ENCODE measurements at places on chromosomes 7 and 10. TPM values are rescaled to one million over a fixed set of nuclear protein-coding genes. Genes with fewer than 3 reads are reported as not detected.

The VPS50 gene
- 22.3 TPM for total RNA-seq

- no peaks in the 10 kb centered on the region for H3K36me3 ChIP-seq
- no peaks in the 10 kb centered on the region for H3K27me3 ChIP-seq
- H3K27ac ChIP-seq = no peak overlapping the region
- H3K4me1 ChIP-seq = peaks cover 8% of the 10 kb centered on the region
- H3K4me3 ChIP-seq = no peak overlapping the region
- no peak for DNase-seq
Observed at GRCh38 chr10:20760460-20760859, 136.7 kb downstream of the NEBL start.

DNA sequence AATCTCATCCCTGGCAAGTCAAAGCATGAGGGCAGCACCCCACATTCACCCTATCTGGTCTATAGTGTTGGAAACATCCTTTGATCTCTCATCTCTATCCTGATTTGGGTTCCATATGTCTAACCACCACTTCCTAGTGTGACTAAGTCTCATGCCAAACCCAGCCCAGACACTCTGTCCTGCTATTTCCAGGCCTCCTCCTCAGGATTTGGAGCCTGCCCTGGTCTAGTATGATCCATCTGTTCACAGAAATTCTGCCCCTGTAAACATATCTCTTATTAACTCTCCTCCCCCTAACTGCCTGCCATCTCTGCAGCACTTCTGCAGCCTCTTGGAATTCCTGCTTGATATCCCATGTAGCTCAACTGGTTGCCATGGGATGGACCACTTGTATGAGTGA lies 320.9 kb upstream of the IMMP2L start:
- H3K36me3 ChIP-seq = peaks cover 26% of the 10 kb centered on the region
- H3K27ac ChIP-seq = no peak overlapping the region
- no peak for DNase-seq
- H3K4me3 ChIP-seq = no peak overlapping the region

The HEPACAM2 gene
- not detected for total RNA-seq

DNA sequence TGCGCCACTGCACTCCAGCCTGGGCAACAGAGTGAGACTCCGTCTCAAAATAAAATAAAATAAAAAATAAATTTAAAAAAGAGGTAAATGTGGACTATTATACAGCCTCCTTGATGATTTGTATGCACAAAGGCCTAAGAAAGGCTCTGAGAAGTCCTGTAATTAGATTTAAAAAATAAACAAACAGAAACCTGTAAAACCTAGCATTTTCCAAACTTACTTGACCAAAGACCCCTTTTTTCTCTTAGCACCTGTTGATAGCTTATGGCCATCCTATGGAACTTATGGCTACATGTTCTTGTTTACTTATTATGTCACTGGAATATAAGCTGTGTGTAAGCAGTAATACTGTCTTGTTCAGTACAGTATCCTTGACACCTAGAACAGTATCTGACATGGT lies 5.7 kb downstream of the DNAJC2 start:
- peaks cover 33% of the 10 kb centered on the region for H3K36me3 ChIP-seq

DNA sequence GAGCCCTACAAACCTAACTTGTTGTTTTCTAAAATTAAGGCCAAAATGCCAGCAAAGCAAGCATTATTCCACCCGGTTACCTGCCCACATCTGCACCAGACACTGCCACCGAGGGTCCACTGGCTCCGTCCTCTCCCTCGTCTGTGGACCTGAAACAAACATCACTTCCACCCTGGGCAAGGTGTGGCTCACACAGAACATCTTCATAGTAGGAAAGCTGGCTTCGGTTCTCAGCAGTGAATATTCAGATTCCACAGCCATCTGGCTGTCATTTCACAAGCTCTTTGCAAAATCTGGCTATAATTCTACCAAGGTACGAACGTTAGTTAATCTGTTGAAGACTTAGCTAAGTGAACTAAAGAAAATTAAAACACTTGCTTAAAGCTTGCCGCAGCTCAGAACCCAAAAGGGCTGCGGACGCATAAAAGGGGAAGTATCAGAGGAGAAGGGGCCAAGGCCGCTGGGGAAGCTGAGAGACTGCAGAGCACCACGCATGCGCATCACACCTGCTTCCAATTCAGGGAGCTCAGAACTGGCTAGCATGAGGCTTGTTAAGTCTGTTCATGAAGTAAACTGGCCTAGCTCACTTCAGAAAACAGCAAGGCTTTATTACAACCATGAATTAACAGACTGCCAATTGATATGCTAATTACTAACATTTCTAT lies 46.1 kb downstream of the PTPRN2 start:
- peaks cover 2% of the 10 kb centered on the region for H3K27me3 ChIP-seq
- no peaks in the 10 kb centered on the region for H3K36me3 ChIP-seq
- H3K4me1 ChIP-seq = no peaks in the 10 kb centered on the region
- DNase-seq = no peak
- H3K27ac ChIP-seq = no peak overlapping the region

GRCh38 chr7:109532262-109532992 lies 962.8 kb downstream of the DNAJB9 start:
- H3K27ac ChIP-seq = no peak overlapping the region
- no peak overlapping the region for H3K4me3 ChIP-seq
- no peaks in the 10 kb centered on the region for H3K36me3 ChIP-seq
- no peaks in the 10 kb centered on the region for H3K27me3 ChIP-seq
- no peak for DNase-seq
- H3K4me1 ChIP-seq = no peaks in the 10 kb centered on the region

- H3K27me3 ChIP-seq = no peaks in the 10 kb centered on the region
- H3K36me3 ChIP-seq = no peaks in the 10 kb centered on the region
- DNase-seq = no peak
- peaks cover 15% of the 10 kb centered on the region for H3K4me1 ChIP-seq
- no peak overlapping the region for H3K27ac ChIP-seq
- no peak overlapping the region for H3K4me3 ChIP-seq
Observed at GRCh38 chr10:17835688-17836087, 26.5 kb downstream of the MRC1 start.

DNA sequence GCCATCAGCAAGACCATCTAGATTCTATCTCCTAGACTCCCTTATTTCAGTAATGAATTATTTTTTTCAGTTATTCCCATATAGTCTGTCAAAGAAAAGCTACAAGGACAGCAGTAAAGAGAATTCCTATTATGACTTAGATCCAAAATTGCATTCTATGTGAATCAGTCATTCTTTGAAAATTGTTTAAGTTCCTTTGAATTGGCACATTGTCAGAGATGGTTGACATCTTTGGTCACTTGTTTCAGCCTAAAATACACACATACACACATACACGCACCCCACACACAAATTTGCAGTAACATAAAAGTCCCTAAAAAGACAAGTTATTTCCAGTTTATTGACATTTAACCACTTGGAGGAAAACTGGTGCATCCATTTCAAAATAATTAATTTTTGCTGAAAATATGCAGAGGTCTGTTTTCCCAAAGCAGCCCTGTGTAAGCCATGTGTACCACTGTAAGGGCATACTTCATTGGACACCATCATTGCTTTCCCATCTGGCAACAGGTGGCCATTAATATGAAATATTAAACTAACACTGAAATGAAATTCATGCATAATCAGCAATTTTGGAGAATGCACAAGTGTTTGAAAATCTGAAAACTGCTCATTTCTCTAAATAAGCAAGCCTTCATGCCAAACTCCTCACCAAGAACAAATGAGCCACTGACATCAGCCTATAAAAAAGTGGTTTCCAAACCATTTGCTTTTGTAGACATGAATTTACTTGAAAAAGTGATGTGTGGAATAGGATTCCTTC lies 121.7 kb upstream of the COL1A2 start:
- H3K4me3 ChIP-seq = no peak overlapping the region
- no peak overlapping the region for H3K27ac ChIP-seq
- DNase-seq = no peak
- H3K27me3 ChIP-seq = no peaks in the 10 kb centered on the region
- H3K36me3 ChIP-seq = no peaks in the 10 kb centered on the region

DNA sequence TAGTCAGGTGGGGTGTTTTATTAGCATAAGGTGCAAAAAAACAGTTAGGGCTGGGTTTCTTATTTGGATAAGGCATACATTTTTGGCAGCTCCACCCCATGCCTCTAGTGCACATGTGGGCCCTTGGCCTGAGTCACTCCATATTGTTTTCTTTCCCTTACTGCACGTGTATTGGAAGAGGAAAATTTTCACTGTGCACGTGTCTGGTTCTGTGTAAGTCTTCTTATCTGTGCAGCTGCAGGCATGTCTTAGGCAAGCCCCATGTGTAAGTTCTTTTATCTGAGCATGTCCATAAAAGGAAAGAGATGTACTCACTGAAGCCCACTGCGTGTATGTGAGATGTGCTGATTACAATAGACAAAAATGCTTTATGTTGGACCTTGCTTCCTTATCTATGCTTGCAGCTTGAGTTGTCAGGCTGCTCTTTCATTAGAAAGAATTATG lies 540.3 kb upstream of the IGFBP3 start:
- no peaks in the 10 kb centered on the region for H3K4me1 ChIP-seq
- no peaks in the 10 kb centered on the region for H3K27me3 ChIP-seq
- H3K4me3 ChIP-seq = no peak overlapping the region
- no peak for DNase-seq

- peaks cover 1% of the 10 kb centered on the region for H3K27me3 ChIP-seq
- no peak overlapping the region for H3K4me3 ChIP-seq
- no peaks in the 10 kb centered on the region for H3K36me3 ChIP-seq
- H3K4me1 ChIP-seq = peaks cover 25% of the 10 kb centered on the region
- DNase-seq = no peak
- H3K27ac ChIP-seq = no peak overlapping the region
Observed at GRCh38 chr7:39808796-39809481, 141.1 kb upstream of the CDK13 start.

The TCAF2 gene
- total RNA-seq = 1.6 TPM

DNA sequence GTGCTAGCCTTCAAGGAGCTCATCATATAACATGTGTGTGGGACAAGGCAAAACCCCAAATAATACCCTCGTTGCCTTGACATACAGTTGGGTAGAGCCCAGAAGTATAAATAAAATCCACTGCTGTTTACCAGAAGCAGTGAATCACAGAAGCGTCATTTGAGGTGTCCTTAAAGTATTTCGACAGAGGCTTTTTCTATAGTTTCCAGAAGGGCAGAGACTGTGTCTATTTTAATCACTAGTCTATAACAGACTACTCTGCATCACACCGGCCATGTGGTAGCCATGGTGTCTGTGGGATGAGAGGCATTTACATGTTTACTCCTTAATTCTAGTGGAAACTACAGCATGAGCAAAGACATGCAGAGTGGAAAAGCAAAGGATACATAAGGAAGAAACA lies 131.3 kb downstream of the CTTNBP2 start:
- H3K4me3 ChIP-seq = no peak overlapping the region
- no peak for DNase-seq
- H3K4me1 ChIP-seq = no peaks in the 10 kb centered on the region
- H3K36me3 ChIP-seq = peaks cover 4% of the 10 kb centered on the region
- no peak overlapping the region for H3K27ac ChIP-seq
- no peaks in the 10 kb centered on the region for H3K27me3 ChIP-seq

The CNPY1 gene
- not detected for total RNA-seq

The CHN2 gene
- 8.0 TPM for total RNA-seq

DNA sequence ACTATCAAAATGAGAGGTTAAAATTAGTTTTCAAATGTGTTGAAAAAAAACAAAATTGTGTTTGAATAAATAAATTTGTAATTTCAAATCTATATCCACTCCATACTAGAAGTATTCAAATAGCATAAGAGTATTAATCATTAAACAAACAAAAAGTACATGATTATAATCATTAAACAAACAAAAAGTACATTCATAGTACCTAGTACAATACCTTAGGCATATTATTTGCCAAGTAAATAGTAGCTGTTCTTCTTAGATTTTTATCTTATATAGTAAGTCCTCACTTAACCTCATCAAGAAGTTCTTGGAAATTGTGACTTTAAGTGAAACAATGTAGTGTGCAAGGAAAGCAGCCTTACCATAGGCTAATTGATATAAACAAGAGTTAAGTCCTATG lies 349.3 kb upstream of the VWC2 start:
- no peak overlapping the region for H3K4me3 ChIP-seq
- H3K36me3 ChIP-seq = no peaks in the 10 kb centered on the region
- H3K4me1 ChIP-seq = peaks cover 24% of the 10 kb centered on the region
- H3K27me3 ChIP-seq = peaks cover 14% of the 10 kb centered on the region
- no peak overlapping the region for H3K27ac ChIP-seq
- DNase-seq = no peak

The OR9A2 gene
- total RNA-seq = 0.42 TPM

GRCh38 chr10:88458209-88458608 lies 124.9 kb downstream of the RNLS start:
- no peak overlapping the region for H3K4me3 ChIP-seq
- no peaks in the 10 kb centered on the region for H3K27me3 ChIP-seq
- H3K36me3 ChIP-seq = no peaks in the 10 kb centered on the region
- no peak overlapping the region for H3K27ac ChIP-seq

- peaks cover 1% of the 10 kb centered on the region for H3K27me3 ChIP-seq
- DNase-seq = no peak
- peaks cover 7% of the 10 kb centered on the region for H3K4me1 ChIP-seq
- H3K27ac ChIP-seq = no peak overlapping the region
- H3K4me3 ChIP-seq = no peak overlapping the region
- H3K36me3 ChIP-seq = no peaks in the 10 kb centered on the region
Observed at GRCh38 chr10:64113375-64113774, 592.2 kb downstream of the REEP3 start.

GRCh38 chr10:46216836-46217751 lies 69.7 kb upstream of the ANTXRL start:
- no peaks in the 10 kb centered on the region for H3K36me3 ChIP-seq
- no peak overlapping the region for H3K27ac ChIP-seq
- DNase-seq = no peak
- peaks cover 6% of the 10 kb centered on the region for H3K4me1 ChIP-seq
- no peak overlapping the region for H3K4me3 ChIP-seq
- H3K27me3 ChIP-seq = peaks cover 3% of the 10 kb centered on the region

The COBL gene
- 0.66 TPM for total RNA-seq

DNA sequence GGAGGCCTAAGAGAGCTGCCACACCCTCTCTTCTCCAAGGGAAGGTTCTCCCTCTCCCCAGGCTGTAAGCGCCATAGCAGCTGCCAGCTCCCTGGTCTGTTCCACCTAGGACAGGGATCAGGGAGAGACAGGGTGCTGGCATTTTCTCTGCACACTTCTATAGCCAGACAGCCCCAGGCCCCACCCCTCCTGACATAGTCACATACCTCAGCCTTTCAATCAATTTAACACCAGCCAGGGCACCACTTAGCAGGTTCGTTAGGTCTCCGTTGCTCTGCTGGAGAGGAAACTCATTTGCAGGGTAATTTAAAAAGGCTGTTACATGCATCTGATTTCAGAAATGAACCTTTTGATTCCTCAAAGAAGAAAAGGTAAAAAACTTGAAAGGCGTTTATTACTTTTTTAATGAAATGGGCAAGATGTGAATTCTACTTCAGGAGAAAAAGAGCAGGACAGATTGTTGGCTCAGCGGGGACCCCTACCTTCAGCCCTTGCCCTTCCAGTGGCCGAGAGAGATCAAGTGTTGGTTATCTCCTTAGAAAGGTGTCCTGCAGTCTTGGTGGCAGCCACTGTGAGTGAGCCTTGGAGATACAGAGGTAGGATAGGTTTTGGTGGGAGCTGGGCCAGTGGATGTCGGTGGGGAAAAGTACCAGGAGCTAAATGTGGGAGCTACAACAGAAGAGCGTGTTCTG lies 180.5 kb upstream of the GALNT17 start:
- H3K4me1 ChIP-seq = peaks cover 17% of the 10 kb centered on the region
- no peak overlapping the region for H3K27ac ChIP-seq
- no peak overlapping the region for H3K4me3 ChIP-seq
- no peaks in the 10 kb centered on the region for H3K36me3 ChIP-seq
- DNase-seq = no peak
- H3K27me3 ChIP-seq = no peaks in the 10 kb centered on the region

- H3K4me1 ChIP-seq = no peaks in the 10 kb centered on the region
- H3K27ac ChIP-seq = no peak overlapping the region
- H3K4me3 ChIP-seq = no peak overlapping the region
- H3K27me3 ChIP-seq = no peaks in the 10 kb centered on the region
- H3K36me3 ChIP-seq = peaks cover 2% of the 10 kb centered on the region
Observed at GRCh38 chr7:45623740-45624391, 49.7 kb downstream of the ADCY1 start.
